Calu3 (cell line): ENCODE measurements at places on chromosomes 11 and 22. TPM values are rescaled to one million over a fixed set of nuclear protein-coding genes. Genes with fewer than 3 reads are reported as not detected.

MAJIN gene
- total RNA-seq: 0.56 TPM in 1 of 2 replicates, not detected in the other

MUC5AC gene
- total RNA-seq: 51.2 and 145 TPM in 2 replicates

DLG2 gene
- 0.71 and 0.73 TPM in 2 replicates for total RNA-seq

PNPLA3 gene
- 8.0 and 9.5 TPM in 2 replicates for total RNA-seq

TNNI2 gene
- 1.3 and 1.4 TPM in 2 replicates for total RNA-seq

MIAT gene
- 0.52 and 0.64 TPM in 2 replicates for total RNA-seq

TRAPPC4 gene
- total RNA-seq: 42.0 and 43.9 TPM in 2 replicates

KRTAP5-7 gene
- total RNA-seq: not detected in 2 replicates

MS4A7 gene
- not detected in 2 replicates for total RNA-seq
